Immature natural killer cell (primary cell): ENCODE measurements at places on chromosomes 6 and 20.

GRCh38 chr20:61572789-61573188, 320.7 kb downstream of the CDH4 start:
- DNase-seq, result no peak
- H3K36me3 ChIP-seq, result no peaks in the 10 kb centered on the region

DNA sequence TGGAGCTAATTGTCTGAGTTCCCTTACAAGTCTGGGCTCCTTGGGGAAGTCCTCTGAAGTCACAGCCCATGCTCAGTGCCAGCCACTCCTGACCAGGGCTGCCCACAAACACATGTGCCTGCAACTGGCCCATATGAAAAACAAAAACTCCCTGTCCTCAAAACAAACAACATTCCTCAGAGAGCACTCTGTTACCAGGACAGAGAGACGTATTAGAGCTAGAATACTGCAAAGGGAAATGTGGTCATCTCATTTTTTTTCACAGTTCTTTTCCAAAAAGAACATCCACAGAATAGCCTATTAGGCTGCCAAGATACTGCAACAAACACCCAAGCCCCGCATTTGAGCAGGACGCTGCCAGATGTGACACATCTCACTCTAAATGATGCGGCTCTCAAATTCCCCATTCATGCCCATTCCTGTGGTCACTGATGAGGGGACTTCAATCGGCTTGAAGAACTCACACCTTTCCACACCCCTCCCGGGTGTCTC, 71.1 kb downstream of the SLC22A23 start:
- DNase-seq, result no peak
- no peaks in the 10 kb centered on the region for H3K4me1 ChIP-seq
- H3K36me3 ChIP-seq, result no peaks in the 10 kb centered on the region
- peaks cover 6% of the 10 kb centered on the region for H3K27me3 ChIP-seq
- no peak overlapping the region for H3K4me3 ChIP-seq

- H3K4me1 ChIP-seq, result no peaks in the 10 kb centered on the region
- DNase-seq, result no peak
- no peaks in the 10 kb centered on the region for H3K36me3 ChIP-seq
- no peak overlapping the region for H3K27ac ChIP-seq
- peaks cover 15% of the 10 kb centered on the region for H3K27me3 ChIP-seq
Measured at GRCh38 chr20:32037929-32038328, 14.1 kb upstream of the HCK start.

DNA sequence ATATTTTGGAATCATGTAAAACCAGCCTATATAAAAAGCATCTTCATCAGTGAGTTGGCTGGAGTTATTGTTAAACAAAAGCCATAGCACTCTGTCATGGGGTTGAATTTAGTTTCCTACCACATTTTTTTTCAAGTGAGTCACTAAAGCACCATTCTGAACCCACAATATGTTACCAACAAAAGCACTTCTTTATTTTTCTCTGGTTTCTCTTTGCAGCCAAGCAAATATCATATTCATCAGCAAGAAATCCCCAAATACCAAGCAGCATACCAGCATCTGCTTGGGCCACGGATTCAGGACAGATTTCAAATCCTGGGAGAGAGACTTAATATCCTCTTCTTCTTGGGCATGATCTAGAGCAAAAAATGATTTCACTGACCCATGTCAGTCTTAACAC, 441.4 kb downstream of the BCKDHB start:
- H3K27ac ChIP-seq, result no peak overlapping the region
- H3K4me3 ChIP-seq, result no peak overlapping the region
- DNase-seq, result no peak
- no peaks in the 10 kb centered on the region for H3K4me1 ChIP-seq
- no peaks in the 10 kb centered on the region for H3K36me3 ChIP-seq
- no peaks in the 10 kb centered on the region for H3K27me3 ChIP-seq

DNA sequence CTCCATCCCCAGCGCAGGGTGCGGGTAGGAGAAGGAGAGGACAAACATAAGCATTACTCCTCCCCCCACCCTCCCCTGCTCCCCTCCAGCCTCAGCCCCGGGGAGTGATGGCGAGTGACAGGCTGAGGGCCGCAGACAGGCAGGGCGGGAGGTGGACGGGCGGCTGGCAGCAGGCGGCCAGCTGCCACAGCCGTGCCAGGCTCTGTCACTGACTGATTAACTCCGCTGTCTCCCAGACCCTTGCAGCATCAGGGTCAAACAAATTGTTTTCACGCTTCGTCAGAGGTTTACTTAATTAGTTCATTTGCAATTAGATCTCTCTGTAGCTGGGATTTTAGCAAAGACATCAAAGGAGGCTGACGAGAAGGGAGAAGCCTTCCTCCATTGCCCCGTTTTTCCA, 41.9 kb downstream of the FOXP4 start:
- no peak overlapping the region for H3K27ac ChIP-seq
- DNase-seq, result no peak
- H3K4me3 ChIP-seq, result no peak overlapping the region
- no peaks in the 10 kb centered on the region for H3K27me3 ChIP-seq
- peaks cover 21% of the 10 kb centered on the region for H3K36me3 ChIP-seq

GRCh38 chr20:50625986-50626677, 65.2 kb downstream of the RIPOR3 start:
- H3K4me1 ChIP-seq, result no peaks in the 10 kb centered on the region
- no peak overlapping the region for H3K4me3 ChIP-seq
- DNase-seq, result no peak
- no peak overlapping the region for H3K27ac ChIP-seq
